ELR (cell line): ENCODE measurements at places on chromosomes 16 and 17.

DNA sequence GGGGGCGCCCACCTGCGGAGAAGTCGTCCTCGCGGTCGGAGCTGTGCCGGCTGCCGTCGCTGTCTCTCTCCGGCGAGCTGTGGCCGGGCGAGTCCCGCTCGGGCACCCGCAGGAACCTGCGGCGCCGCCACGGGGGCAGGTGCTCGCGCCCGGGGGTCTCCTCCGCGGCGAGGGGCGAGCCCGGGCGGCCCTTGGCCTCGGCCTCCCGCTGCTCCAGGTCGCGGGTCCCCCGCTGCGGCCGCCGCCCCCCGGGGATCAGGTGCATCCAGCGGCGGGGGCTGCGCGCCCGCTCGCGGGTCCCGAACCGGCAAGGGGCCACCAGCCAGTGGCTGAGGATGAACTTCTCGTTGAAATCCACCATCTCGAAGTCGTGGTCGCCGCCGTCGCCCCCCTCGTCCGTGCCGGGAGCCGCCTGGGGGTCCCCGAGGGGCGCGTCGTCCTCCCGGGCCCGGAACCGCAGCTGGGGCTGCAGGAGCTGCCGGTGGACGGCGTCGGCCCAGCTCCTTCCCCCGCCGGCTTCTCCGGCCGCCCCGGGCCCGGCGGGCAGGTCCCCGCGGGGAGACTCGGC, 41.4 kb upstream of the BHLHA9 start:
- DNase-seq: no peak

DNA sequence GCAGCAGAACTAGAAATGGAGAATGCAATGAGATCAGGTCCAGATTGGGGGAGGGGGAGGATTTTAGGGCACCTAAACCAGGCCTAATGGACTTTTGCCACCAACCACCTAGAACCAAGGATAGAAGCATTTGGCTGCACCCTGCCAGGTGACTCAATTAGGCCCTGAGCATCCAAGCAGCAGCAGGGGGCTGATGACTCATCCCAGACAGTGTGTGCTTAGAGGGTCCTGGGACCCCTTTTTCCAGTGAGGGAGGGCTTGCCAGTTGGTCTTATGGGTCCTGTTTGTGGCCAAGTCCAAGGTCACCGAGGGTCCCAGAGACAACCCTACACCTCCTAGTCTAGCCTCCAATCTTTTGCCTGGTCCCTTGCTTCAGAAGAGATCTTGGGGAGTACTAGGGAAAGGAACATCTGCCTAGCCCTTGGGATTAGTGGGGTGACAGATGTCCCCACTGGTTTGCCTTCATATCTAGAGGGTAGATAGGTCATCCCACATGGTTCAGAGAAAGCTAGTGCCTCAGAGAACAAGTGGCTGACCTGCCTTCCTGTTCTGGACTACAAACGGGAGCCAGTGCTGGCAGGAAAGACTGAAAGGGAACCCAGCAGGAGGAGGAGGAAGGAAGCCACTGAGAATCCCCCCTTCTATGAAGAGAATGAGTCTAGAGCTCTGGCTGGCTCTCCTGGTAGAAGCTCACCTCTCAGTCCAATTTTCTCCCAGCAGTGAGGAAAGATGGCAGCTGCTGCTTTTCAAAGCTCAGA, 1.6 kb upstream of the TBKBP1 start:
- DNase-seq: no peak

- no peak for DNase-seq
Observed at GRCh38 chr16:60404401-60404800, 1631.8 kb downstream of the CDH8 start.

- peak; percentile 100 for DNase-seq
Observed at GRCh38 chr17:78383725-78384471, 5.4 kb downstream of the PGS1 start.

GRCh38 chr17:57803021-57803420, 46.8 kb downstream of the MRPS23 start:
- DNase-seq: no peak

DNA sequence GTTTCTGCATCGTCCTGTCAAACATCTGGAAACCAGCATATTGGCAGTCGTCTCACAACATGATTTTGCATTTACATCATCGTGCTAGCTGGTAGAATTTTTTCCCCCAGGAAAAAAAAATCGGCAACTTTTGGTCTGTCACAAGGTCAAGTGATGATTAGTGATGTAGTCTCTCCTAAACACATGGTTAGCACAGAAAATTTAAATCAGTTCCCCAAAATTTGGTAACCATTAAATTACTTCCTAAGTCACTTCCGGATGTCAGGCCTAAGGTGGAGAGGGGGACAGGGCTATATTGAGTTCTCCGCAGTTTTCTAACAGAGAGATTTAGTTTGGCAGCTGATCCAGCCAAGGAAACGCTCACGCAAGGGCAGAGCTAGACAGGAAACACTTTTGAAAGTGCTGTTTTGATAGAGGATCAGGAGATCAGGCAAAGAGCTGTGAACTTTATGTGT, 271.0 kb upstream of the TBX2 start:
- DNase-seq: peak; percentile 28

DNA sequence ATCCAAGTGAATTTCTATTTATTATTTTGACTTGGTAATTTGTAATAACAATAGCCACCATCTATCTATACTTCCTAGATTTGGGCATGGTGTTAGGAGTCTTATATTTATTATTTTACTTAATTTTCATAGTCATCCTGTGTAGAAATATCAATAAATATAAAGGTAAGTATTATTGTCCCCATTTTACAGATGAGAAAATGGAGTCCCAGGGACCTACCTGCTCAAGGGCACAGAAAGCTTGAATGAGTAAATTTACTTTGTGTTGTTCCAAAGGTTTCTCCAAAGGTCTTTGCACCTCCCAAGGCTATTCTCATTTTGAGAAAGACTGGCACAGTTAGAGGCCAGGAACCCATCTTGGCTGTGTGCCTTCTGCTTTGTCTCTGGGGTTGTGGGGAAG, 738.3 kb downstream of the WWOX start:
- DNase-seq: no peak

GRCh38 chr16:67394155-67395104, 1.1 kb upstream of the TPPP3 start:
- no peak for DNase-seq

- peak; percentile 89 for DNase-seq
Observed at GRCh38 chr17:82246365-82247181, 17.7 kb downstream of the SLC16A3 start.
